HT1080 (cell line): ENCODE measurements at places on chromosomes 1 and 21.

- no peak for DNase-seq
These were observed 14.5 kb downstream of the SCYL3 start for GRCh38 chr1:169879034-169879840.

DNA sequence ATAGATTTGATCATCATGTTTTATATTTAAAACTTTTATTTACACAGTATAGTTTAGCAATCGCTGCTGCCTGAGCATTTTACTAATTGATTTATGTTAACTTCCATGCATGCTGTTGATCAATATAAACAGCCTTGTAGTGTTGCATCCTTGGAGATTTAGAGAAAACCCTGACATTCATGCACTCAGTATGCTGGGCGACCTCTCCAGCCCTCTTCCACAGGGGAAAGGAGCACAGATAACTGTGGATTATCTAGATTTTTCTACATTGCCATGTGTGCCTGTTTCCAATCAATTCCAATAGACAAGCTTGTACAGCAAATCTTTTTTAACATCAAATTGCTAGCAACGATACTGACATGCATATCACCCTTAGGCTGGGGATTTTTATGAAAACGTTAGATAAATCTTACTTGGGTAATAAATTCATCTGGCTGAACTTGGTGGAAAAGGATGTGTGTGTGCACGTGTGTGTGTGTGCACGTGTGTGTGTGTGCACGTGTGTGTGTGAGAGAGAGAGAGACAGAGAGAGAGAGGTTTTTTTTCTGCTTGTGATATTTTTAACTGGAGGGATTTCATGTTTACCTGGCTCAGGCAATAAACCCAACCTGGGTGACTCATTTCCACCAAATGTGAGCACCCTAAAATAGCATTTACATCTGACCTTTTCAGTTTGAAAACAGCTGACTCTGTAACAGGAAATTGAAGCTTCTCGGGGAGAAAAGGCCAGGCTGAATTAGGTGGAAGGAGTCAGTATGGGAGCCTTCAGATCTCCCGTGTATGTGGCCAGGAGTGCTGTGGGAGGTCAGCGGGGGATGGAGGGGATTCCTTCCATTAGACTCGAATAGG is 339.8 kb downstream of the PRDM2 start:
- no peak for DNase-seq

GRCh38 chr1:200146100-200146499 is 118.6 kb downstream of the NR5A2 start:
- no peak for DNase-seq

DNA sequence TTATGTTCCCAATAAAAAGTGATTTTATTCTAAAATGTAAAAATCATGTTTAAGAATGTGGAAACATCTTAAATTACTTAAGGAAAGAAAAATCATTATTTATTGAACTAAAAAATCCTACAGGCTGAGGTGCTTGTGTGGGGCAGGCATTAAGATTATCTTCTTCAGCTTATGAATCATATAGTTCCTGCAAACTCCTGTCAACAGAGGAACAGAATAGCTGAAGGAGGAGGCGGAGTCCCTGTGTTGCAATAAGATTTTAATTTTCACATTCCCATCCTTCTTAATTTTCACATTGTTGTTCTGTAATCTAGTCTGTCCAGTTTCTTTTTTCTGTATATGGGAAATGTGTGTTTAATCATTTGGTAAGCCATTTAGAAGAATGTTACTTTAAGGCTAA is 20.6 kb upstream of the OLFML3 start:
- no peak for DNase-seq

GRCh38 chr21:10521091-10521598 is at the start of gene TPTE:
TPTE (plus strand) TSS chr21:10521583; CDS start chr21:10538724, 17,141 bp downstream.
- no peak for DNase-seq

DNA sequence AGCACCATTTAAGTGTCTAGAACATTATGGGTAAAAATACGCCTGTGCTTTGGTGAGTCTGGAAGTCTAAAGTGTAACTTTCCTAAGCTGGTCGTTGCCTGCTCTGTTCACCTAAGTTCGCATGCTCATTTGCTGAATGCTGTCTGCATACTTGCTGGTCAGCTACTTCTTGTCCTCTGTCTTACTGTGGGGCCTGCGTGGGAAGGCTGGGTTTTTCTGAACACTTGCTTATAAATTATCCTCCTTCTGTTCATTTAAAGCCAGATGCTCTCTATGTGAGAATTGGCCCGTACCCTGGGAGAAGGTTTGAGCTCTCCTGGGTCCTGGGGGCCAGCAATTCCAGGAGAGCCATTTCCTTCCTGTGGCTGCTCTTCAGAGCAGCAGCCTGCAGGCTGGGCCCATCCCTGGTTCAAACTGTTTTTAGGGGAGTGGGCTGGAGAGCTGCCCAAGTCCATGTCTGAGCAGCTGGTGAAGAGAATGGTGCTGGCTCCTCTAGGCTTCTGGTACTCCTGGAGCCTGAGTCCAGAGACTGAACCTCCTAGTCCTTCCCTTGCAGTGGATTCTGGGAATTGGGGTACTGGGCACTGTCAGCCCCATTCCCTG is 75.7 kb downstream of the GALNT2 start:
- no peak for DNase-seq

- no peak for DNase-seq
These were observed 28.6 kb downstream of the DSTYK start for GRCh38 chr1:205182930-205183329.

DNA sequence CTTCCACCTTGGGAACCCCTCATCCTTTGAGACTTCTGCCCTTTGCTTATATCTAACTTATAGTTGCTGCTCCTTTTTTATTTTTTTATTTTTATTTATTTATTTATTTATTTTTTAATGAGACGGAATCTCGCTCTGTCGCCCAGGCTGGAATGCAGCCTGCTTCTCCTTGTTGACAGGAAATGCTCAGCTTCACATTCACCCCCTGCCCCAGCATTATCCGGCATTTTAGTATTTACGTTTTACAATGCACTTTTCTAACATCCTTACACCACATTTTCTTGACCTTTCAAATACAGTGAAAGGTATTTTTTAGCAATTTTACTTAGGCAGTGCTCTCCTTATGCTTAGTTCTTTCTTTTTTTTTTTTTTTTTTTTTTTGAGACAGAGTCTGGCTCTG is 14.9 kb downstream of the CXADR start:
- DNase-seq, result no peak
